ENCODE measurements at places on chromosomes 5 and 9. TPM values are rescaled to one million over a fixed set of nuclear protein-coding genes. Genes with fewer than 3 reads are reported as not detected.

GRCh38 chr9:114341991-114342390, 12.3 kb downstream of the ORM2 start:
- no peak for DNase-seq

- no peak for DNase-seq
Measured at GRCh38 chr5:5572976-5573797, 150.7 kb downstream of the ICE1 start.

DNA sequence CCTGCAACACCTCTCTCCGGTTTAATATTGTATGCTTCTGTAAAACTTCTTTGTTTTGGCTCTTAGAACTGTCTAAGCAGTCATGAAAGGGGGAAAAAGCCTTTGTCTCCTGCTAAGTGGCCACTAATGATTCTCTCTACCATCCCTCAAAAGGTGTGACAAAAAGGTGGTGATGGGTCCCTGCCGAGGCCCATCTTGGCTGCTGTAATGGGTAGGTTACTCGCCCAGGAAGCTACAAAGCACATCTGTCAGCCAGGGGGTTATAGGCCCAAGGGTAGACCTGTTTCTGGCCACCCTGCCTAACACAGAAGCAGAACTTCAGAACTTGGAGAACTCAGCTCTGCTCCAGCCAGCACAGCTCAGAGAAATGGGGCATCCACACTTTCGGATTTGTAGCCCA, 1.6 kb downstream of the FAM219A start:
- DNase-seq, result no peak

The BTNL8 gene
- not detected for total RNA-seq

The PARP8 gene
- total RNA-seq, result 31.5 TPM

The DBN1 gene
- 72.7 TPM for total RNA-seq

DNA sequence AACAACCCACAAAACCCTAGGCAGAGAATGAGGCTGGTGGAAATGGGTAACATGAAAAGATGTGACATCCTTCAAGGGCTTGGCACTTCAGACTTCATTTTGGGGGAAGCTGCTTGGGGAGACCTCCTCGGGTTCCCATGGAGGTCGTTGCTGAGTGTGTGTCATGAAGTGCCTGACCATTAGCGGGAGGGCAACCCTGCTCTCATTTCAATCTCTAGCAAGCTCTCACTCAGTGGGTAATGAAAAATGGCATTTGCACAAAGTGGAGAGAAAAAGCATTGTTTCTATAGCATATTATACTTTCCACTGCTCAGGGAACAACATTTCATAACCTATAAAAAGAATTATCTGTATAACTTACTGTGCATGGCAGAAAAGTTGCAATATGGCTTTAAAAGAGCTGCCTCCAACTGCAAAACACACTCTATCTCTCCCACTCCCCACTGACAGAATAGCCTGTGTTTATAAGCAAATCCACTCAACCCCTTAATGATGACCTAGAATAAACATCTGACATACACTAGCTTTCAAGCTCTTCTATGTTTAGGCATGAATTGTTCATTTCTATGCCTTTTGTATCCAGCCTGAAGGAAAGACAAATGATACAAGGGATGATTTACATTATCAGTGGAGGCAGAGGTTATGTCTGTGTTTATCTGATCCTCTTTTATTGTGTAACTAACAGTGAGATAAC, 357.2 kb downstream of the ZSWIM6 start:
- no peak for DNase-seq

The PCDHGA8 gene
- 9.6 TPM for total RNA-seq

GRCh38 chr5:176771102-176771845, 39.1 kb upstream of the UNC5A start:
- DNase-seq, result no peak

The DNAI1 gene
- total RNA-seq, result 3.4 TPM

DNA sequence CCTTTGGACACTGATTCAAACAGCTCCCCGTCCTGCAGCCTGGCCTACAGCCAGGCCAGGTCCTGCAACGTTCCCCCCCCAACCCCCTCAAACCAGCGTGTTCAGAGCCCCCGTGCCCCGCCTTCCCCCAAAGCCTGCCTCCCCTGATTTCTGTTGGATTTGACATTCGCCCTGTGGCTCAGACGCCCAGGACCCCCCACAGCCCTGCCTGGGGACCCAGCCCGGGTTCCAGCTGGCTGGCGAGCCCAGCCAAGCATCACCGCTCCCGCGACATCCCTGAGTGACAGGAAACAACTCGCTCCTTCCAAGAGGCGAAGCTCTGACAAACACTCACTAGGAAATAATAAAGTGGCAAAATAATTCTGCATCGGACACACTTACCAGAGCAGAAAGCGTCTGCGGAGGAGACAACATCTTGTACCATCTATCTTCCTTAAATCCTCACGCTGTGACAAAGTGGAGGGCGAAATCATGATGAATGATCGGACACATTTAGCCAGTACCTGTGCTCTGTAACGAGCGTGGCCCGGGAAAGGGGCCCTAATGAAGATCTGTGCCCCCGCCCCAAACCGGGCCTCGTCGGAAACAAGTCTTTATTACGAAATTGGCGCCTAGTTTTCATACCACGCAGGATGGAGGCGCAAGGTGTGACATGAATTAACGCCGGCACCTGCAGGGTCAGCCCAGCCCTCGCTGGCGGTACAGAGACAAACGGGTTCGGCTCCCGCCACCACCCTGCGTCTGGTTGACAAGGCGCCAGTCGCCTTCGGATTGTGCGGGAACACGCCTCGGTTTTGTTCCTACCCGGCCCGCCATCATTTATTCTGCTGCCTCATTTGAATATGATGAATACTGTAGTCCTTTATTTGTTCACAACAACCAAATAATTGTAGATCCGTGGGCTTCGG, 91.0 kb upstream of the MVB12B start:
- DNase-seq, result no peak

The TLX3 gene
- not detected for total RNA-seq

The LRRC19 gene
- not detected for total RNA-seq

GRCh38 chr5:106957336-106957735, 713.4 kb downstream of the EFNA5 start:
- no peak for DNase-seq

DNA sequence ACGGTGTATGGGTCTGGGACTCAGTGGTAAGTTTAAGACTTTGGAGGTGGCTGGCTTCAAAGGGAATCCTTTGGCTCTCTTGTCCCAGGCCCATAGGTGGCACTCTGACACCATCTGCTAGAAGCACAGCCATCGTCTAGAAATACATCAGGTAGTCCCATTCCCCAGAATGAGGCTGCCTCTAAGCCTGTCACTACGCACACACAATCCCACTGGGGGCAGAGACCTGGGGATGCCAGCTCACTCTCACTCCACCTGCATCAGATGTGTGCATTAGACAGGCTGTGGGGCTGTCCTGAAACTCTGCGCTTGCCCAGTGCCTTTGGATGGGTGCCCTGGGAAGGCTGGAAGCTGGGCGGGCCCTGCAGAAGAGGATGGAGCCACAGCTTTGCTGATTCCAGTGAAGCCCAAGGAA, 127.5 kb upstream of the PANK3 start:
- DNase-seq, result peak; percentile 83

- DNase-seq, result no peak
Measured at GRCh38 chr9:125485471-125486151, 221.4 kb downstream of the MAPKAP1 start.

The SHC3 gene
- total RNA-seq, result not detected

- no peak for DNase-seq
Measured at GRCh38 chr5:173583346-173583745, 33.1 kb downstream of the BOD1 start.

- DNase-seq, result no peak
Measured at GRCh38 chr5:107419498-107419897, 251.2 kb downstream of the EFNA5 start.

- DNase-seq, result no peak
Measured at GRCh38 chr9:115237385-115237998, 119.5 kb upstream of the TNC start.
